ENCODE measurements at places on chromosomes 3 and 15.

DNA sequence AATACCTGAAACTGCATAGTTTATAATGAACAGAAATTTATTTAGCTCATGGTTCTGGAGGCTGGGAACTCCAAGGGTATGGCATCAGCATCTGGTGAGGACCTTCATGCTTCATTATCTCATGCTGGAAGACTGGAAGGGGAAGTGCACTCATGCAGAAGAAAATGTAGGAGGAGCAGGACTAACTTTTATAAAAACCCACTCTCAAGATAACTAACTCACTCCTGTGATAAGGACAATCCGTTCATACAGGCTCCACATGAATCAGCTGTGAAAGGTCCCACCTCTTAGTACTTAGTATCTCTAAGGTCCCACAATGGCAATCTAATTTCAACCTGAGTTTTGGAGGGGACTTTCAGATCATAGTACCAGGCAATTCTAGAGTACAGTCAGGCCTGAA is 33.6 kb upstream of the APH1B start:
- DNase-seq, result no peak

DNA sequence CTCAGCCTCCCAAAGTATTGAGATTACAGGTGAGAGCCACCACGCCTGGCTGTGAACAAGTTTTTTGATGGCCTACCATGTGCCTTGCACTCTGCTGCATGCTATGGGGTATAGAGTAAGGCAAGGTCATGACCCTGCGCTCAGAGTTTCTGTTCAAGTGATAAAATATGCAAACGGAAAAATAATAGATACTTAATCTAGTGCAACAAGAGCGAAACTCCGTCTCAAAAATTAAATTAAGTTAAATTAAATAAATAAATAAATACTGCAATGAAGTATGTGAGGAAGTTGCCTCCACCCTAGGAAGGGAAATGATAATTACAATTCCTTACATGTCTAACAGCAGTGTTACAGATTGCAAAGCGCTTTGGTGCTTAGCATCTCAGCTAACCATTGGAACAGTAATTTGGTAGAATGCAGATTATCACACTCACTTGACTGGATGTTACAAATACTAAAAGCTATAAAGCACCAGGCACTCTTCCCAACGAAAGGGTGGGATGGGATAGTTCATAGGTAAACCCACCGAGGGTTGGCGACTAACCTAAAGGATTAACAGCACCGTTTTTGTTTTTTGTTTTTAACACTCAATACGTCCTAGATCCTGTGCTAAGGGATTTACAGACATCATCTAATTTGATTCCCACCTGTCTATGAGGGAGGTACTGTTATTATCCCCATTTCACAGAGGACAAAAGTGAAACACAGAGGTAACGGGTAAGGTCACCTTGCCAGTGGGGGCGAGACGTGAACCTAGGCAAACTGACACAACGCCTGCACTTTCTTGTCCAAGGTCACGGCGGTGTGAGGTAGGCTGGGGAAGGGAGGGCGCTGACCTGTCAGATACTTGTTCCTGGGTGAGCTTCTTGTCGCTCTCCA is 793 bp upstream of the FANCD2 start:
- no peak for DNase-seq

- no peak for DNase-seq
Measured at GRCh38 chr3:43338295-43338694, 52.0 kb downstream of the SNRK start.

DNA sequence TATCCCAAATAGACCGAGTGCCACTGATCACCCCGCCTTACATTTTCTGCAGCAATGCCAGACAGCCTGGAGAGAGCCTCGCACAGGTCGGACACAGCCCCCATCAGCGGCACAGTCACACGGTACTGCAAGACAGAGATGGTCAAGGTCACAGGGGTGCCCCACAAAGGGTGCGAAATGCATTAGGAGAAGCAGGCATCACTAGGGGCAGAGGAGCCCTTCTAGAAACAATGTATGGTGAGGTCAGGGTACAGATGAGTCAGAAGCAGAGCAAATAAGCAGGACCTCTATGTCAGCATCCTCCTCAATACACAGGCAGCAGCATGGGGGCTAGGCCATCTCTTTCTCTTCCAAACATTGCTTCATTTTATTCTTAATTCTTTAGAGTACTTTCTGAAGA is 21.5 kb upstream of the C3orf62 start:
- DNase-seq, result no peak

DNA sequence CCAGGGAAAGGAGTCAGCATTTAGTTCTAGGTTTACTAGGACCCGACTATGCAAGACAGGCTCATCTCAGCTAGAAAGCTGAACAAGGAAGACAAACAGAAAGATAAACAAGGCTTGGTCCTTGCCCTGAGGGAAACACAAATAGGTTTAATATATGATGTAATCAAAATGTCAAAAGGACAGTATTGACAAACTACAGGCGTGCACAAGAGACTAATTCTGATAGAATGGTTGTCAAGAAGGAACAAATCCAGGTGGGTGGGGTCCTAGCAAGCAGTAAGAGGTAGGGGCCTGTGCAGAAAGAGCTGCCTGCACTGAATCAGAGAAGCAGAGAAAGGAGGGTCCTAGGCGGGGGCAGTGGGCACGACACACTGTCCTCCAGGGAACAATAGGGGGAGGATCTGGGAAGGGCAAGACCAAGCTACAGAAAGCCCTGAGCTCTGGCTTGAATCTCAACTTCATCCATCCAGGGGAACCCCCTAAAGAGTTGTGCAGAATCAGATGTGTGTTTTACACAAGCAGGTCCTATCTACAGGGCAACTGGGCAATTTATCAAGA is 23.4 kb downstream of the RFTN1 start:
- DNase-seq, result no peak

- no peak for DNase-seq
Measured at GRCh38 chr3:185613016-185613415, 26.9 kb downstream of the SENP2 start.

GRCh38 chr15:45523166-45523460 is 558 bp upstream of the SLC30A4 start:
- DNase-seq, result no peak

DNA sequence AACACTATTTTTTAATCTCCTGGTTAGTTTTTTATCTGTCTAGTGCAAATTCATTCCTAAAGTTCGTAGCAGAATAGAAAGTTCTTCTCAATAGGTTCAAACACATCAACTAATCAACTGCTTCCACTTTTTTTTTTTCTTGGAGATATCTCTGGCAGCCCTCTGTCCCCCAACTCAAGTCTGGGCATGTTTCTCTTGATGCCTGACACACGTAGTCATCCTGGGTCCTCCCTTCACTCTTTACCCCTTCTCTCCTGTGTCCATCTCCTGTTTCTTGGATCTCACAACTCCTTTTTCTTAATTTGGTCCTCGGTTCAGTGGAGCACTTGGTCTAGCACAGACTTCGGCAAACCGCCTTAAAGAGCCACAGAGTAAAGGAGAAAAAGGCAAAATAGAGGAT is 14.4 kb downstream of the TNFAIP8L3 start:
- no peak for DNase-seq

- DNase-seq, result no peak
Measured at GRCh38 chr3:37571269-37571668, 290.4 kb upstream of the CTDSPL start.

DNA sequence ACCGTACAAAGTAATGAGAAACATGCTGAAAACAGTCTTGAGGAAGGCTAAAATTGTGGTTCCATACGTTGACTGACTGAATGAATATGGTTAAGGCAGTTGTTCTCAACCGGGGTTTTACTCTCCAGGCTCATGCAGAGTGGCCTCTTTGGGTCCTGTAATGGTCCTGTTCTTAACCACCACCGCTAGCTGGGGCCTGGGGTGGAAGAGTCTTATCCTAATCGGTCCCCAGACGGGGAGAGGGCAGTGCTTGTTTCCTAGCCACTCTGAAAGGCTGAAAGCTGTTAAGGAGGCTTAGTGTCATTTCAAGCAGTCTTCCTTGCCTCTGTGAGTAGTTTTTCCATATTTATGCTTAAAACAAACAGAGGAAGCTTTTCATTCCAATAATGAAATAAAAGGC is 32.0 kb downstream of the SELENOT start:
- no peak for DNase-seq

- DNase-seq, result no peak
Measured at GRCh38 chr3:48832684-48833083, 15.0 kb downstream of the PRKAR2A start.

DNA sequence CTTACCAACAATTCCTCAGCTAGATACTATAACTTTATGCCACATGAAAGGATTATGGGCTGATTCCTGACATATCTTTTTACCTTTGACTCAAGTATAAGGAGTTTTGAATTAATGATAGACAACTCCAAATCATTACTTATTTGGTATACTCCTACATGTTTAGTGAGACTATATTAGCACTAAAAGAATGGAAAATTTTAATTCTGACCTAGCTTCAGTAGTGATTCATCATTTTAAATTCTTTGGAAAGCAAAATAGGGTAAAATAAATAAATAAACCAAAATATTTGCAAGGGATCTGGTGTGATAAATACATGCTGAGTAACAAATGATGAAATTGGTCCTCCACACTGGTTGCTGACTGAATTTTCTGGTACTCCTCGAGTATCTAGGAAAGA is 42.3 kb upstream of the VGLL3 start:
- no peak for DNase-seq

- no peak for DNase-seq
Measured at GRCh38 chr3:46412786-46413298, 5.8 kb downstream of the CCRL2 start.

DNA sequence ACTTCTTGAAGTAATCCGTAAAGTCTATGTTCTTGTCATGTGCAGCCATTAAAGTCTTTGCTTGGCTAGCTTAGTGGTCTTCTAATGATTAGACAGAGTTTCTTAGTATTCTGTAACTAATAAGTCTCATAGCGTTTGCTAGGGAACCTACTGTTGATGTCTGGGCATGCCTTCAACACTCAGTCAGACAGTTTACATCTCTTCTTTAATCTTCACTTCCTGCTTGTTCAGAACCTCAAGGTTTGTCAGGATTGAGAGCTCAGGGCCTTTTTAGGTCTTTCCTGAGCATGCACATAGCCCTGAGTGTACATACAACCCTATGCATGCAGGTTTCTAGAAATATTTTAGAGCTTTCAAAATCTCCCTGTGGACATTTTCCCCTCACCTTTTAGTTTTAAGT is 426.3 kb downstream of the AGBL1 start:
- no peak for DNase-seq

DNA sequence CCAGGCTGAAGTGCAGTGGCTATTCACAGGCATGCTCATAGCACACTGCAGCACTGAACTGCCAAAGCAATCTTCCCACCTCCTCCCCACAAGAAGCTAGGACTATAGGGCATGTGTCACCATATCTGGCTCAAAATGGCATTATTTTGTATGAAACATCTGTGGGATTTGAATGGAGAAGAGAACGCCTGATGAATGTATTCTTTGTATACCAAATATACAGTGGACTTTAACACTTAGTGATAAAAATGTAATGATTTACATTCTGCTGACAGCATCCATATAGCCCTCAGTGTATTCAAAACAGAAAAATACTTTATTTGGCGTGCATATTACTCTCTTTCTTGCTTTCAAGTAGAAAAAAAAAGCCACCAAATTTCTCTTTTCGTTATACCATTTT is 257.8 kb downstream of the FOXP1 start:
- no peak for DNase-seq

DNA sequence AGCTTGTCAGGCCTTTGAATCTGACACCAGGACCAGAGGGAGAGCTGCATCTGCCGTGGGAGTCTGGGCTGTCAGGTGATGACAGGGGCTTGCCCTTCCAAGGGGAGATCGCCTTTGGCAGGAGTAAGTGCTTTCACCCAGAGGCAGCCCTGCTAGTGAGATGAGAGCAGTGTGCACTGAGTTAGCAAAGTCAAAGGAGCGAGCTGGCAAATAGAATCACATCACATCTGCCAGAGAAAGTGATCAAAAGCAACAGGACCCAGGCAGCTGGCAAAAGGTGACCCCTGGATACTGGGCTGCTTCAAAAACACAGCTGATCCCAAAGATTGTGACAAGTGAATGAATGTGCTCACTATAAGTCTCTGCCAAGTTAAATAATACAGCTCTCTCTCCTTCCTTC is 36.1 kb upstream of the PYDC2 start:
- DNase-seq, result no peak

DNA sequence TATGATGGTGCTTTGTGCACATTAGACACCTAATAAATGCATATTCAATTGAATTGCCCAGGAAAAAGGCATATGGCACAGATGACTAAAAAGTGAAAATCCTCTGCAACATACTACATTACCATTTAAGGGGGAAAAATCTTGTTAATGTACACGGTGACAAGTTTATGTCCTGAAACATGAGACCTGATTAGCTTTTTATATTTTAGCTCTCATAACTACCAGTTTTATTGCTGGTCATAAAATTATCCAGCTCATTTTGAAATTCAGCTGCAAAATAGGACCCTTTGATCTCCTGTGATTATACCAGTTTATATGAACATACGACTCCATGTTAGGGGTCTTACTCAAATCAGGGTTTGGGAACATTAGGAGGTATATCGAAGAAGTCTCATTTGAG is 684.6 kb upstream of the CCDC54 start:
- DNase-seq, result no peak

- no peak for DNase-seq
Measured at GRCh38 chr3:138184994-138185393, 2.1 kb upstream of the ARMC8 start.

- DNase-seq, result no peak
Measured at GRCh38 chr3:63578858-63579257, 73.6 kb upstream of the SNTN start.

- DNase-seq, result no peak
Measured at GRCh38 chr15:24676431-24676830, 856 bp downstream of the NPAP1 start.

- DNase-seq, result no peak
Measured at GRCh38 chr3:55343486-55344357, 143.4 kb downstream of the WNT5A start.

GRCh38 chr3:70393881-70394612 is 81.6 kb upstream of the MDFIC2 start:
- no peak for DNase-seq

- no peak for DNase-seq
Measured at GRCh38 chr15:66502491-66502890, 2.2 kb downstream of the RPL4 start.
